ENCODE measurements at places on chromosomes 2 and 18.

DNA sequence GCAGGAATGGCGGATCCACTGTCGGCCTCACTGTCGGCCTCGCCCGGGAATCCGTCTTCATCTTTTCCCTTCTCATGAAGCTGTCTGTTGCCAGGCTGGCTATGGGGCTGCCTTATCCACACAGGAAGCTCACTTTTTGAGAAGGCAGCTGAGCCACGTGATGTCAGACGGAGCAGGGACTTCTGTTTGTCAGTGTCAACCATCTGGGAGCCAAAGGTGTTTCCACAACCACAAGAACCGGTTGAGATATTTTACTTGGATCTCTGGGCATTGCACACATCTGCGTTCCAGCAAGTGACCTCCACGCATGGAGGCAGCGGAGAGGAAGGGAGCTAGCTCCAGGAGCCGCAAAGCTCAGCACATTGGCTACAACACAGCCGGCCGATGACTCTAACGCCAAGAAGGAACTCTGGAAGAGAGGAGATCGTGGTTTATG, 27.4 kb upstream of the TAF1B start:
- DNase-seq, result no peak

GRCh38 chr2:86021396-86022378, 84.0 kb downstream of the POLR1A start:
- peak; percentile 11 for DNase-seq

- no peak for DNase-seq
Measured at GRCh38 chr2:98731894-98732349, 990 bp upstream of the MGAT4A start.

DNA sequence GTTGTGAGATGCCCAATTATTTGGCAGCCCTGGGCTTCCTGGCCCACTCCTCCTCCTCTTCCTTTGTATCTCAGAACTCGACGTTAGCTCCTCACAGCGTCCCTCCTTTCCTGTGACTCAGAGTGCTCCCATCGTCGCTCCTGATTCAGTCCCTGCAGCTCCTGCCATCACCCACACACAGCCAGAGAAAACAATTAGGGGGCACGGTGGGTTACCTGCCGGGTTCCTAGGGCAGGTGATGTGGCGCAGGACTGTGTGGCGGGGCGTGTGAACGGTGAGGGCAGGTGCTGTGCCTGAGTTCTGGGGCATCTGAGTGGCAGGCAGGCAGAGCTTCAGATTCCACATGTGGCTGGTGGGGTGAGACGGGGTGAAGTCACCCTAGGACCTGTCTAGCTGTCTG, 42.6 kb downstream of the GLI2 start:
- DNase-seq, result no peak

GRCh38 chr2:39159283-39159682, 38.4 kb upstream of the SOS1 start:
- no peak for DNase-seq

DNA sequence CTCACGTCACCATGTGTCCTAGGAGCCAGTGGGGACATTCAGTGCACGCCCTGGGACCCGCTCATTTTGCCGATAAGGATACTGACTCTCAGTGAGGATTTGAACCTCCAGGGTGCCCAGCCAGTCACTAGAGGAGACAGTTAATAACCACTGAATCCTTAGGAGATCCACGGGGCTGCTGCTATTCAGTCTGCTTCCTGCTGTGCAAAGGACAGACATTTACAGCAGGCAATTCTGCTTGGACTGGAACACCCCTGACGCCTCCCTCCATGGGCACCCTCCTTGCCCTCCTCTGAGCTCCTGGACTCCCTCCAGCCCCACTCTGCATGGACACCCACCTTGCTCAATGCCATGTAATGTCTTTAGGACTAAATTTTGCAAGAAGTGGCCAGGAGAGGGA, 265.5 kb downstream of the EIPR1 start:
- DNase-seq, result no peak

Data from C1 segment of cervical spinal cord (tissue), 14 donors.